ENCODE measurements at places on chromosomes 6 and 20.
A peak's percentile ranks its signal among the peaks of the same experiment; 100 is the strongest.

GRCh38 chr6:16998461-16998860 is 103.4 kb upstream of the STMND1 start:
- no peak overlapping the region for H3K27ac ChIP-seq
- no peaks in the 10 kb centered on the region for H3K4me1 ChIP-seq
- no peaks in the 10 kb centered on the region for H3K27me3 ChIP-seq
- H3K4me3 ChIP-seq: no peak overlapping the region

DNA sequence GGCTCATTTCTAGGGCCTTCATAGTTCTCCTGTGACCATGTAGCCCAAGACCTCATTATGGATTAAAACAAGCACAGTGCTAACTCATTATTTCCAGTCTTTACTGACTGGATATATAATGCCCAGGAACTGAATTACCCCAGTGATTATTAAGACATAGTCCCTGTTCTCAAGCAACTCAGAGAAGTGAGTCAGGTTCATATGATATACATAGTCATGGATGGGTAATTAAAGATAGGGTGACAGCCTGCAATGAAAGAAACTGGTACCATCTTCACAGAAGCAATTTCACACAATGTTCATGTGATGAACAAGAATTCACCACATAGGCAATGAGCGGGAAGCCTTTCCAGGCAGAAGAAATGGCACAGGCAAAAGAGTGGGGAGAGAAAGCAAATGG is 3.5 kb downstream of the TRIM27 start:
- H3K27me3 ChIP-seq: no peaks in the 10 kb centered on the region
- no peaks in the 10 kb centered on the region for H3K36me3 ChIP-seq
- no peak overlapping the region for H3K4me3 ChIP-seq
- DNase-seq: no peak
- peaks cover 11% of the 10 kb centered on the region for H3K4me1 ChIP-seq

GRCh38 chr6:138017166-138017757 is 90.0 kb downstream of the PERP start:
- no peak for DNase-seq
- H3K27me3 ChIP-seq: no peaks in the 10 kb centered on the region
- H3K27ac ChIP-seq: no peak overlapping the region
- no peak overlapping the region for H3K4me3 ChIP-seq

GRCh38 chr6:140806431-140806830 is 1326.3 kb upstream of the GJE1 start:
- H3K27ac ChIP-seq: no peak overlapping the region
- no peaks in the 10 kb centered on the region for H3K27me3 ChIP-seq
- no peaks in the 10 kb centered on the region for H3K36me3 ChIP-seq
- DNase-seq: no peak
- no peaks in the 10 kb centered on the region for H3K4me1 ChIP-seq

GRCh38 chr20:63115651-63116411 is 100.1 kb downstream of the YTHDF1 start:
- H3K4me3 ChIP-seq: no peak overlapping the region
- no peak overlapping the region for H3K27ac ChIP-seq
- no peak for DNase-seq
- no peaks in the 10 kb centered on the region for H3K27me3 ChIP-seq

GRCh38 chr20:13403453-13403852 is 182.4 kb downstream of the ISM1 start:
- H3K27me3 ChIP-seq: no peaks in the 10 kb centered on the region
- no peak overlapping the region for H3K27ac ChIP-seq
- no peaks in the 10 kb centered on the region for H3K4me1 ChIP-seq
- no peak overlapping the region for H3K4me3 ChIP-seq

DNA sequence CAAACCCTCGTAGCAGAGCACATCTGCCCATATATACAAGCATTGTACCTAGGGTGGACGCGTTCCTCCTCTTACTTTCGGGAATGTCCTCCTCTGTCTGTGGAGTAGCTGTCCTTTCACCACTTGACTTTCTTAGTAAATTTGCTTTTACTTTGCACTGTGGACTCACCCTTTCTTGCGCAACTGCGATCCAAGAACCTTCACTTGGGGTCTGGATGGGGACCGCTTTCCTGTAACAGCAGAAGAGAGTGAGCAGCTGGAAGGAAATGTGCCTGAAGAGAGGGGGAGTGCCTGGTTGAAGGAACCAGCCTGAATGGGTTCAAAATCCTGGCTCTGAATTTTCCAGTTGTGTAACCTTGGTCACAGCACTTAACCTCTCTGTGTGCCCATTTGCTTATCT is 40.1 kb upstream of the PMEPA1 start:
- H3K27ac ChIP-seq: no peak overlapping the region
- peaks cover 9% of the 10 kb centered on the region for H3K4me1 ChIP-seq
- H3K27me3 ChIP-seq: no peaks in the 10 kb centered on the region
- no peak for DNase-seq
- H3K36me3 ChIP-seq: no peaks in the 10 kb centered on the region

GRCh38 chr6:144252259-144252658 is 32.9 kb upstream of the UTRN start:
- H3K4me1 ChIP-seq: no peaks in the 10 kb centered on the region
- H3K27me3 ChIP-seq: no peaks in the 10 kb centered on the region
- no peaks in the 10 kb centered on the region for H3K36me3 ChIP-seq

GRCh38 chr20:57756213-57756612 is 46.4 kb upstream of the PMEPA1 start:
- no peak overlapping the region for H3K27ac ChIP-seq
- H3K27me3 ChIP-seq: no peaks in the 10 kb centered on the region
- no peak for DNase-seq
- H3K36me3 ChIP-seq: no peaks in the 10 kb centered on the region
- H3K4me3 ChIP-seq: no peak overlapping the region

DNA sequence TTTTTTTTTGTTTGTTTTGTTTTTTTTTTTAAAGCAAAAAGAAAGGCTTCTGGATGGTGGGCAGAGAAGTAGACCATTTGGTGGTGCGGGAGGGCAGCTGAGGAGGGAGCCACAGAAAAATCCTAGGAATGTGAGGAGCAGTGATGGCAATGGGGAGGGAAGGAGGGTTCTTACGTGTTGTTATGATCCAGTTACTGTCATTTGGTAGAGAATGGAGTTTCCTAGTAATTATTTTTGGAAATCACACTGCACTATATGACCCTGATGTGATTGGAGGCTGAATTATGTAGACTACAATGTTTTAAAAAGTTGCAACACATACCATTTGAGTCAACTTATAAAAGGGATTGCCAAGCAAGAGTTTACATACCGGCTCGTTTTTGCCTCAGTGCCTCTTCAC is 22.1 kb downstream of the ADGRF5 start:
- no peaks in the 10 kb centered on the region for H3K27me3 ChIP-seq
- DNase-seq: no peak
- peaks cover 1% of the 10 kb centered on the region for H3K4me1 ChIP-seq
- no peaks in the 10 kb centered on the region for H3K36me3 ChIP-seq

DNA sequence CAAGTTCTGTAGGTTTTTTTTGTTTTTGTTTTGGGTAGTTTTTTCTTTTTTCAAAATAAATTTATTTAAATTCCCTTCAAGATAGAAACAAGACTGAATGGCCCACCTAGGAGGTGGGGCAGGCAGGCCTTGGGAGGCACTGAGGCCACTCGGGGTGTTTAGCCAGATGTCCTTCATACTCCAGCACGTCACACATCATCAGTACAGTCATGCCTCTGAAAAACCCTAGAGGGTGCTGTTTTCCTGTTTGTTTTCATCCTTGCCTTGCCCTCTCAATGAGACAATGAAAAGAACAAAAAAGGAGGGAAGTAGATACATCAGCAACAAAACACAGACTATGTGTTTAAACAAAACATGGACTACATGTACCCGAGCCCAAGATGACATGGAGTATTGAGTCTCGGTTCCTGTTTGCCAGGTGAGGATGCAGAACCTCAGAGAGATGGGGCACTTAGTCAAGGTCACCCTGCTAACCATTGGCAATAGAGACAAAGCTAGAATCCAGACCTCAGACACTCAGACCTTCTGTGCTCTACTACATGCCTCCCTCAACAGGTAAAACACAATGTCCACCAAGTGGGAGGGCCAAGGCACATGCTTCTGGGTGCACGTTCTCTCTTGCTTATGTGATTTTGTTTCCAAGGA is 26.8 kb upstream of the CLIC5 start:
- H3K36me3 ChIP-seq: no peaks in the 10 kb centered on the region
- no peaks in the 10 kb centered on the region for H3K4me1 ChIP-seq
- DNase-seq: no peak
- H3K4me3 ChIP-seq: no peak overlapping the region
- no peak overlapping the region for H3K27ac ChIP-seq

DNA sequence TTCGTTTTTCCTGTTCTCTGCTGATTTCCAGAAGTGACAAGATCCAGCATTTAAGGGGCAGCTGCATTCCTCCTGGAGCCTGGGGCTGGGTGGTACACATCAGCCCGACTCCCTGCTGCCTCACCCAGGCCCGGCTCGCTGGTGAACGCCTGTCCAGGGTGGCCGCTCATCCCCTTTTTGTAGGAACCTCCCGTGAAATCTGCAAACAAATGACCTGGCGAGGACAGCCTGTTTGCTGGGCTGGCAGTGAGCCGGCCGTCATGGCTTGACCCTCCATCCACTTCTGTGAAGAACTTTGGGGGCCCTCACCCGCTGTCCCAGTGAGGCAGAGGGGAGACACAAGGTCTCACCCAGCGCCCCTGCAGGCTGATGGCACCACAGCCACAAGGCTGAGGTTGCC is 39.0 kb downstream of the PYGB start:
- H3K36me3 ChIP-seq: no peaks in the 10 kb centered on the region
- H3K27ac ChIP-seq: no peak overlapping the region
- no peaks in the 10 kb centered on the region for H3K27me3 ChIP-seq
- H3K4me3 ChIP-seq: no peak overlapping the region

DNA sequence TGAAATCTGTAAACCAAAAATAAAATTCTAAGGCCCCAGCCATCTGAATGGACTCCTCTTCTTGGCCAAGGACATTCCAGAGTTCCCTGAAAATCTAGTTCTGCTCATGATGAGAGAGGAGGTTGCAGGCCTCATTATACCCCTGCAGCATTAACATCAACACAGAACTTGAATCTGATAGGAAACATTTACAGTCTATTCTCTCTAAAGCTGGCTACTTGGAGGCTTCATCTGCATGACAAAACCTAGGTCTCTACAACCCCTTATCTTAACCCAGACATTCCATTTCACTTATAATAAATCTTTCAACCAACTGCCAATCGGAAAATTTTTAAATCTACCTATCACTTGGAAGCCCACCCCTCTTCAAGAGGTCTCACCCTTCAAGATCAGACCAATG is 15.7 kb downstream of the RTN4IP1 start:
- no peaks in the 10 kb centered on the region for H3K4me1 ChIP-seq
- no peak overlapping the region for H3K4me3 ChIP-seq
- no peak overlapping the region for H3K27ac ChIP-seq
- no peak for DNase-seq
- H3K36me3 ChIP-seq: no peaks in the 10 kb centered on the region

DNA sequence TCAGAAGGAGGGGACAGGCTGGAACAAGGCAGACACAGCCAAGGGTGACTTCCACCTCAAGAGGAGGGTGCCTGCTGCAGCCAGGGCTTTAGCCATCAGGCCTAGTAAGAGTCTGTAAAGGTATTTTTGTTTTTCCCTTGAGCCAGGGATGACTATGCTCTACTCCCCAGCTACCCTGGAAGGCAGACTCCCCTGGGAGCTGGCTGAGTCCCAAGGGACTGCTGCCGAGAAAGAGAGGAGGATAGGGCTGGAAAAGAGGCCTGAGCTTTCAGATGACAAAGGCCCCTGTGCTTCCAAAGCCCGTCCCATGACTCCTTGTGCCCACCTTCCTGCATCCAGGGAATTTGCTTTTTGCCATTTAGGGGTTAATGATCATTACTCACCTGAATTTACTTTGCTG is 14.0 kb upstream of the GSTA4 start:
- no peak overlapping the region for H3K4me3 ChIP-seq
- H3K4me1 ChIP-seq: no peaks in the 10 kb centered on the region
- H3K27me3 ChIP-seq: no peaks in the 10 kb centered on the region
- H3K36me3 ChIP-seq: no peaks in the 10 kb centered on the region

GRCh38 chr6:140855520-140855919 is 1277.2 kb upstream of the GJE1 start:
- no peaks in the 10 kb centered on the region for H3K27me3 ChIP-seq
- no peak for DNase-seq
- H3K36me3 ChIP-seq: no peaks in the 10 kb centered on the region
- H3K27ac ChIP-seq: no peak overlapping the region
- H3K4me3 ChIP-seq: no peak overlapping the region
- H3K4me1 ChIP-seq: peaks cover 5% of the 10 kb centered on the region

- H3K4me3 ChIP-seq: peak within 1 kb of the TSS; percentile 51
- peak; percentile 51 for DNase-seq
- H3K36me3 ChIP-seq: no peaks in the 10 kb centered on the region
- H3K4me1 ChIP-seq: peaks cover 13% of the 10 kb centered on the region
- peak within 1 kb of the TSS; percentile 46 for H3K27ac ChIP-seq
- no peaks in the 10 kb centered on the region for H3K27me3 ChIP-seq
Observed at GRCh38 chr6:165662749-165663376, at the start of gene PDE10A. Gene PDE10A (minus strand): TSS chr6:165663241. CDS start chr6:165662811, 430 bp downstream.

DNA sequence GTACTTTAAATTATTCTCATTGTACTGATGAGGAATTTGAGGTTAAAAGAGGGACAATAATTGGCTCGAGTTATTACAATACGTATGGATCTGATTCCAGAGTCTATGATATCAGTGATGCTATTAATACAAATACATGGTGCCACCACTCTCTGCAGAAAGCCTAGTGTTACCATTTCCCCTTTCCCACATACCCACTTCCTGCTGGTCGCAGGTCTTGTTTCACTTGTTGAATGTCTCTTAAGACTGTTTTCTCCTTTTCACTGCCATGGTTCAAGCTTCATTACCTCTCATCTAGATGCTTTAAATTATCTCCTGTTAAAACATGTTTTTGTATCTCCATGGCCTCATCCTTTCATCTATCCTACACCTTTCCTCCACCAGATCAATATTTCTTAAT is 62.0 kb downstream of the FHL5 start:
- no peak for DNase-seq
- H3K27me3 ChIP-seq: no peaks in the 10 kb centered on the region
- no peak overlapping the region for H3K4me3 ChIP-seq
- H3K4me1 ChIP-seq: no peaks in the 10 kb centered on the region
- no peaks in the 10 kb centered on the region for H3K36me3 ChIP-seq
- H3K27ac ChIP-seq: no peak overlapping the region

- no peak for DNase-seq
- no peak overlapping the region for H3K4me3 ChIP-seq
- H3K27me3 ChIP-seq: no peaks in the 10 kb centered on the region
- H3K36me3 ChIP-seq: no peaks in the 10 kb centered on the region
- no peak overlapping the region for H3K27ac ChIP-seq
Observed at GRCh38 chr6:81734500-81735150, 17.9 kb downstream of the TENT5A start.

DNA sequence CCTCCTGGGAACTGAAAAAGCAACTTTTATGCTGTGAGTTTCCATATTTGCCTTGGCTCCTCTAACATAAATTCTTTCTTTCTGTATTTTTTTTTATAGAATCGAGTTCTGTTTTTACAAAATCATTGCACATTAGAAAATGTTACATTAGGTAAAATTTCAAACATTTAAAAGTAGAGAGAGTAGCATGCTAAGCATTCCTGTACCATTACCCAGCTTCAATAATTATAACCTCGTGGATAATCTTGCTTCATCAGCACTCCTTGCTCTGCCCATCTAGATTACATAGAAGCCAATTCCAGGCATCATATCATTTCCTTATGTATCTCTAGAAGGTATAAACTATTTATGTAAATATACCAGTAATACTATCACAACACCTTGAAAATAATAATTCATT is 15.4 kb upstream of the FBXO30 start:
- no peak overlapping the region for H3K27ac ChIP-seq
- no peaks in the 10 kb centered on the region for H3K27me3 ChIP-seq
- H3K36me3 ChIP-seq: no peaks in the 10 kb centered on the region
- DNase-seq: no peak
- H3K4me1 ChIP-seq: no peaks in the 10 kb centered on the region

Measured in ovary (tissue), 10 donors.